ENCODE measurements at places on chromosomes 12 and 14.
A peak's percentile ranks its signal among the peaks of the same experiment; 100 is the strongest.

DNA sequence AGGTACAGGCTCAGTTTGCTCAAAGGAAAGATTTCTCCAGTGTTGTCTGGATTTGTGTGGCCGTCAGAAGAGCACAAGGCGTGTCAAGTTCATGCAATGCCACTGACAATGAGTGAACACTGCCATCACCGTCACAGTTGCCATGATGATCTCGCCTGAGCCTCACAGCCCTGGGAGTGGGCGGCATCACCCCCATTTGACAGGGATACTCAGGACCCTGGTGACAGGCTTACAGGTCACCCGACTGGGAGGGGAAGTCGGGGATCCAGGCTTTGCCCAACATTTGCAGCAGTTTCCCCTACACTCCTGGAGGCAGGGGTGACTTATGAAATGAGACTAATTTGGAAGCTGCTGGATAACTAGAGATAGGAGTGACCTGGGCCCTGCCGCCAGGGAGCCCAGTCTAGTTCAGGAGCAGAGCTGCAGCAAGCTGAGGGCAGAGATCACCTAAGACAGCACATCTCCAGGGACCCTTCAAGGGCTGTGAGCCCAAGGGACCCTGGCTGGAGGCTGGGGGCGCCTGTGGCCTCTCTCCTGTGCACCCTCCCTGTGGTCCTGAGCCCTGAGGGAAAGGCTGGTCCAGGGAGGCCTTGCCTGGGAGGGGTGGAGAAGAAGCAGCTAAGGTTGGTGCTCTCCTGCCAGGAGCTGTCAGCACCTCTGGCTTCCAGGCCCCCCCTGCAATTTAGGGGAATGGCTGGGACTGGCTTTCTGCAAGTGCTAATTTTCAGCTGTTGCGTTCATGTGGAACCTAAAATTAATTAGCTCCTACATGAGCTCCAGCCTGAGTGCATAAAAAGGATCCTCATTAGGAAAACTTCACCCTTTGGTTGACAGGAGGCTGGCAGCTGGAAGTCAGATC is 32.4 kb upstream of the BEGAIN start:
- no peak for DNase-seq

DNA sequence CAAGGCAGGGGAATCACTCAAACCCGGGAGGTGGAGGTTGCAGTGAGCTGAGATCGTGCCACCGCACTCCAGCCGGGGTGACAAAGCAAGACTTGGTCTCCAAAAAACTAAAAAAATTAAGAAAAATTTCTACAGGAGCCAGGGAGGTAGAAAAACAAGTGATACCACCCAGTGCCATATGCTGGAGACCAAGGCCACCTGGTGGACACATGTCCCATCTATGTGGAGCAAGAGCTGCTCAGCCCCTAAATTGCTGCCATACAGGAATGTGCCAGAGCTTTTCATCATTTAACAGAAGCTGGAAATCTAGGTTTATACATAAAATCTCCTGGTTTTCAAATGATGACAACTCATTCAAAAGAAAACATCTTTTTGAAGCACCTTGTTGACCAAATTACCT is 61.4 kb upstream of the ELK3 start:
- no peak for DNase-seq

GRCh38 chr14:81157431-81157830 is 63.3 kb downstream of the GTF2A1 start:
- DNase-seq: no peak

DNA sequence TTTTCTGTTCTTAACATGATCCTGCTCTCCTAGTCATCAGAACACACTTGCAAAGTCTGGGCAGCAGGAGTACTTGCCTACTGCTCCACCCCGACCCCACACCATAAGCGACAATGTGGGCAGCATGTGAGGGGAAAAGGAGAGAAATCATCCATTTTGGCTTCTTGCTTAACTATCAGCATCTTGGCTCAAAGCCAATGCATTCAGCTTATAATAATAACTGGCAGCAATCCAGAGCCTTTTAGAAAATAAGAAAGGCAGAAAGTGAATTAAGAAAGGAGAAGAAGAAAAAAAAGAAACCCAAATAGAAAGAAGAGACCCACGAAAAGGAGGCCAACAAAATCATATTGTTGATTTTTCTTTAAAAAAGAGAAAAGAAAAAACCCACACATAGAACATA is 930.8 kb downstream of the BCL11B start:
- DNase-seq: no peak

GRCh38 chr14:83883732-83884131 is 1646.2 kb upstream of the FLRT2 start:
- no peak for DNase-seq

- peak; percentile 54 for DNase-seq
Observed at GRCh38 chr14:56490379-56490778, 89.2 kb upstream of the TMEM260 start.

DNA sequence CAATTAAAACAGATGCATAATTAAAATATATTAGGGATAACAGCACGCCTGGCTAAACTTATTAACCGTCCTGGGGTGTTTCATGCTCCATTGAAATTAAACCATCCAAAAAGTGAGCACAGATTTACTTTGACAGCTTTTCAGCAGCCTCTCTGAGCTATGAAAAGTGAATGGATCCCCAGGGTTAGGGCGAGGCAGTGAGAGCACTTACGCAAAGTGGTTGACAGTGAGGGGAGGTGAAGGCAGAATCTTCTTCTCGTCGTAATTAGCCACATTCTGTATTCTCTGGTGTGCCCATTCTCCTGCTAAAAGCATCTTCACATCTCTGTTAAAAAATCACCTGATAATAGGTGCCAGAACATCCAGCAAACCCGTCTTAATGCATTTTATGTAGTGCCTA is 1.9 kb downstream of the TMTC2 start:
- DNase-seq: no peak

DNA sequence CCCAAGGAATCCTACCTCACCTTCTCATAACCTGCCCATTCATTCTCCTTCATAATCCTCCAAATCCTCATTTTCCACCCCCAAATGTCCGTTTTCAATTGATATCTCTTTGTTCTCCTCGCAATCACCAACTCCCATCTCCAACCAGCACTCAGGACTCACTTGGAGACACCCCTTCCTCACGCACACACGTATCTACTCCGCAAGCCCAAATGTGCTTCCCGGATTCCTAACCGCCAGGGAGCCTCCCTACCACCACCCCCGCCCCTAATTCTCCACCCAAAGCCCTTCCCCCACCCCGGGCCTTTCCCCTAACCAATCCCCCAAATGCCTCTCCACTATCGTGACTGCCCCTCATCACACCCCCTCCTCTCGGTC is 304 bp downstream of the KCTD10 start:
- no peak for DNase-seq

DNA sequence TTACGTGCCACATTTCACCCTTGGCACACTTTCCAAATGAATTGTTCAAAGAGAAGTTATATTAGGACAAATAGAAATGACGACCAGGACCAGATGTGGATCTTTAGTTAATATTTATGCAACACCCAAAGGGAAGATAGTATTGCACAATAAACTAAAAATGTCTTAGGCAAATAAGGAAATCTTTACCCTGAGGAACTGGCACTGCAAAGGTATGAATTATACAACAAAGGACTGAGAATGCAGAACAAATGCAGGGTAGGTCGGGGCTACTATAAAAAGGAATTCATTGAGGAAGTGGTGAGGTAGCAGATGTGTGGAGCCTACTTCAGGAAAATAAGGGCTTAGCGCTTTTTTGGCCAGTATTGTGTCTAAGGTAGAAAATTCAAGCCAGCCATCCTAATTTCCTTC is 3.9 kb upstream of the TMTC2 start:
- no peak for DNase-seq

GRCh38 chr14:79690960-79691359 is 520.3 kb downstream of the DIO2 start:
- DNase-seq: no peak

GRCh38 chr14:54676812-54677708 is 110.1 kb downstream of the SAMD4A start:
- no peak for DNase-seq

DNA sequence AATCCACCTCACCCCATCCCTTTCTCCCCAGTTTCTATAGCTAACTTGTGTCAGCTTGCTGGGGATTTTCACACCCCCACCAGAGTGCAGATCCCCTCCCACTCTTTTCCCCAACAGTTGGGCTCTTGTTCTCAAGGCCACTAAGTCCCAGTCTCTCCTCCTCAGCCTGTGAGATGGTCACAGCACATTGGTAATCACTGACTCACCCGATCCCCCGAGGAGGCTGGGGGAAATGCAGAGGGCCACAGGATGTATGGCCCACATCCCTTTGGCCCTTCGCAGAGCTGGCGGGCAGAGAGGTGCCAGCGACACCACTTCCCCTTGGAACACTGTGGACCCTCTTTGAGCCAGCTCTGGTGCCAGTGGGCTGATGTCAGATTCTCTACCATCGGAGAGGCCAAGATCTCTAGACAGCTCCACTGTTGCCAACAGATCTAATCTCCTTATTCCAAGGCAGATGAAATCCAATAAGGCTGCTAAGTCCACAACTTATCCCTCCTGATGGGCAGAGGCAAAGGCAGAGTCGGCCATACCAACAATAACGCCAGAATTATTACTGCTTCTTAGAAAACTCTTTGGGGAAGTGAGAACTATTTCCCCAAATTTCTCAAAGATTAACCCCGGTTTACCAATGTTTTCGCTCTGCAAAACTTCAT is 1.6 kb downstream of the FMNL3 start:
- DNase-seq: no peak

- no peak for DNase-seq
Observed at GRCh38 chr12:93657071-93657470, 20.1 kb upstream of the CRADD start.

GRCh38 chr12:91506452-91506851 is 323.8 kb upstream of the DCN start:
- no peak for DNase-seq

DNA sequence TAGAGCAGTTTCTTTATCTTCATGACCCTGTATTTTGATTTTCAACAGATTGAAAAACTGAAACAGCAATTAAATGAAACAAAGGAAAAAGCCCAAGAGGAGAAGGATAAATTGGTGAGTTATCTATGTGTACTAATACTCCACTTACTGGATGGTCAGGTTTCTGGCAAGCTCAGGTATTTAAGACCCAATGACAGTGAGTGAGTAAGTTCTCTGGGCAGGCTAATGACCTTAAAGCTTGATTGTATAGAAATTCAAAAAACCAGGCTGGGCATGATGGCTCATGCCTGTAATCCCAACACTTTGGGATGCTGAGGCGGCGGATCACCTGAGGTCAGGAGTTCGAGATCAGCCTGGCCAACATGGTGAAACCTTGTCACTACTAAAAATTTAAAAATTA is 10.0 kb downstream of the BBOF1 start:
- no peak for DNase-seq

DNA sequence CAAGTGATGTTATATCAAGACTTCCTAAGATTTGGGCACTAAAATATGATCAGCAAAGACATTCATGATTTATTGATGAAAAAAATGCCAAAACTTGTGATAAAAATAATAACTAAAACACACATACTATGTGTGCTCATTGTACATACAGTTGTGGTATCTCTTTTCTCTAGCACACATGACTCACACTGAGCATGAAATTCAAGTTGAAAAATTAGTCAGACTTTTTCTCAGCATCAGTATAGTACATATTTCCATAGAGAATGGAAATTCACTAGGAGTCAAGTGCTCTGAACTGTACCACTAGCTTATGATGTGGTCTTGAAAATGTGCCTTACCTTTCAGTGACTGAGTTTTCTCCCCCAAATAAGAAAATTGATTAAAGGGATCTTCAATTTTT is 471.8 kb upstream of the FLRT2 start:
- no peak for DNase-seq

GRCh38 chr14:29584992-29585391 is 342.7 kb downstream of the PRKD1 start:
- peak; percentile 91 for DNase-seq
